ENCODE measurements at places on chromosomes 3 and 15.

DNA sequence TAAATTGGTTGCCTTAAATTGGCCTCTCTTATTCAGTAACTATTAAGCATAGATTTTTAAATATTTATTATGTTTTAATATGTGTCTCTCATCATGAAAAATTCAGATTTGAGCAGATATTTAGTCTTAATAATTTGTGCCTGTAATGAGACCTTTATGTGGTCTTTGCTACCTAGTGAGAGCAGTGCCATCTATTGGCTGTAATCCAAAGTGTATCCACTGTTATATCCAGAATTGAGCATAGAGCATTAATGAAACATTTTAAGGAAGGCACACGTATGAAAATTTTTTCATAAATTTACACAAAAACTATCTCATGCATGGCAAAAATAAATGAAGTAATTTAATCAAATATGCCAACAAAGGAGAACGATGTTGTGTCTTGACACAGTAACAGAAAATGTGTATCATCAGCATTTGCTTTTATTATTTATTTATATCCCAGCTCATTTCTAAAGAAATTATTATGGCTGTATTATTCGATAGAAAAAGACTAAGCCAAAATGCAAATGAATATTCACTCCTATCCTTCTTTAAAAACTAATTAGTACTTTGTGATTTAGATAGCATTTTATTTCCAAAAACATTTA, 203.5 kb downstream of the RSRC1 start:
- H3K4me1 ChIP-seq: no peaks in the 10 kb centered on the region
- no peak overlapping the region for H3K4me3 ChIP-seq
- DNase-seq: no peak
- H3K27me3 ChIP-seq: no peaks in the 10 kb centered on the region
- H3K36me3 ChIP-seq: peaks cover 2% of the 10 kb centered on the region

GRCh38 chr3:195129644-195130492, 141.1 kb downstream of the XXYLT1 start:
- peak overlapping the region; percentile 32 for H3K4me3 ChIP-seq
- H3K36me3 ChIP-seq: peaks cover 6% of the 10 kb centered on the region
- DNase-seq: peak; percentile 80
- H3K27ac ChIP-seq: peak overlapping the region; percentile 87
- H3K4me1 ChIP-seq: peaks cover 34% of the 10 kb centered on the region

- DNase-seq: no peak
- no peak overlapping the region for H3K4me3 ChIP-seq
- H3K4me1 ChIP-seq: peaks cover 59% of the 10 kb centered on the region
- H3K27me3 ChIP-seq: no peaks in the 10 kb centered on the region
Measured at GRCh38 chr15:93028111-93028631, 60.8 kb downstream of the RGMA start.

DNA sequence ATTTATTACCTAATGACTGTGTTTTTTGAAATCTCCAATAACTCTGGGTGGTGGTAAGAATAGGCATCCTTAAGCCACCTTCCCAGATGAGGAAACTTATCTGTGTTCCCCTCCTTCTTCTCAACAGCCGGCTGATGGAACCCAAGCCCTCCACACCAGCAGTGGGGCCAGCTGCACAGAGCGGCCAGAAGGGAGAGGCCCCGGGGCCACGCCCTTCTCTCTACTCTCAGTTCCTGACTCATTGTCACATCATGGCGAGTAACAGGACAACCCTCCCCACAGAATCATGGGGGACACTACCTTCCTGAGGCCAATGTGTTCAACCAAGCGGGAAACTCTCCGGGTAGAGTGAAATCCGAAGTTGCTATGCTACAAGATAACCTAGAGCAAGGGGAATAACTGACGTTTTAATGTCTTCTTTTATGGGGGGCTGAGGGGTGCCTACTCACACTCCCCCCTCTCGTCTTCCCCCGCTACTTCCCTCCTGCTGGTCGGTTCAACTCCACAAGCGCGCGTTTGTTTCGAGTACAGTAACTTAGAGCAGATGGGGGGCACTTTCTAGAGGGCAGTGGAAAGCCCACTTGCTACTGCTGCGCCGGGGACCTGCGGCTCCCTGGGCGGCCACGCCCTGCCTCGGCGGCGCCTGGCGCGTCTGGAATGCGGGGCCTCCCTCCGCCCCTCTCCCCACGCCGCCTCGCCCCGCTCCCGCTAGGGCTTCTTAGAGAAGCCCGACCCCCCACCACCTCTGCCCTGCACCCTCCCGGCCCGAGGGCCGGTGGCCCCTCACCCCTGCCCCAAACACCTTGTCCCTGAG, 621 bp downstream of the ANXA2 start:
- peak; percentile 76 for DNase-seq
- H3K4me3 ChIP-seq: peak overlapping the region; percentile 91

DNA sequence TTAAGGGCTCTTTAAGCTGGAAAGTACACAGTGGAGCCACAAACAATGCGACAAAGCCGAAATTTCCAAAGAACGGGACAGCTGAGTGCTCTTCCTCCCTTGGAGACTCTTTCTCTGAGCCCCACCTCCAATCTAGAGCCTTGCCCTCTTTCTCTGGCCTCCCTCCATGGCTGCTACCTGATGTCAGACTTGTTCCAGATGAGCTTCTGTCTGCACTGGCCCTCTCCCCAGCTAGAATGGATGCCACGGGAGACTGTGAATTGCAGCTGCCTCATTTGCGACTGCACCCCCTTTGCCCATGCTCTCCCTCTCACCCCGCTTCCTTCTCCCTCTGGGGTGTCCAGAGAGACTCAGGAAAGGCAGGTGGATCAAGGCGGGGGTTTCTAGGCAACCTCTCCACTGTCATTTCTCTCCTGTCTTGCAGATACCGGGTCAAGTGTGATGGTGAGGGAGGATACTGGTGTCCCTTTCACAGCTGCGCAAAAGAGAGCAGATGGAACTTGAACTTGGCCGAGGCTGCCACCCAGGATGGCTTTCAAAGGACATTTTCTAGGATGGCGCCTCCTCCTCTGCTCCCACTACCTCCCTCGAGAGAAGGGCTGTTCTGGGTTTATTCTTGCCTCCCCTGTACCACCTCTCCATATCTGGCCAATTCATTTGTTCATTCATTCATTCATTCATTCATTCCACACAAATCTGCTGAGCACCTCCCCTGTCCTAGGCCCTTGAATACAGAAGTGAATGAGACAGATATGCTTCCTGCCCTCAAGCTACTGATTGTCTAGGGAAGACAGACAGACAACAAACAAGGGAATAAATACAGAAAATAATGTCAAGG, 12.8 kb downstream of the ATP2B2 start:
- no peaks in the 10 kb centered on the region for H3K36me3 ChIP-seq
- no peaks in the 10 kb centered on the region for H3K4me1 ChIP-seq
- DNase-seq: no peak
- H3K27ac ChIP-seq: no peak overlapping the region
- no peak overlapping the region for H3K4me3 ChIP-seq

DNA sequence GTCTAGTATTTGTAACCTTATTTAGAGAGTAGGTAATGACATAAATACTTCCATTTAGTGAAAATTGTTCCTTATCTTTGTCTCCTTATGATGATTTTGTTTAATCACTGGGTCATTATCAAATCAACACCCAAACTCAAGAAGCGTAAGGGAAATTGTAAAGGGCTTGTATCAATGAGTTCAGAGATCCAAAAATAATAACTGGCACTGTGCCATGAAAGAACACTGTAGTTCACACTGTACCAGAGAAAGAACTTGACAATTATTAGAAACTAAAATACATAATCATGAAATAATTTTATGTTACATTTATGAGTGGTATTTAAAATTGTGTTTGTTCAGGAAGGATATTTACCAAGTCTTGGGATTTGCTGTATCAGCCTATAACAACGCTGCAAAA, 895.4 kb downstream of the FHIT start:
- H3K4me1 ChIP-seq: no peaks in the 10 kb centered on the region
- H3K36me3 ChIP-seq: no peaks in the 10 kb centered on the region
- H3K27ac ChIP-seq: no peak overlapping the region
- no peak for DNase-seq

DNA sequence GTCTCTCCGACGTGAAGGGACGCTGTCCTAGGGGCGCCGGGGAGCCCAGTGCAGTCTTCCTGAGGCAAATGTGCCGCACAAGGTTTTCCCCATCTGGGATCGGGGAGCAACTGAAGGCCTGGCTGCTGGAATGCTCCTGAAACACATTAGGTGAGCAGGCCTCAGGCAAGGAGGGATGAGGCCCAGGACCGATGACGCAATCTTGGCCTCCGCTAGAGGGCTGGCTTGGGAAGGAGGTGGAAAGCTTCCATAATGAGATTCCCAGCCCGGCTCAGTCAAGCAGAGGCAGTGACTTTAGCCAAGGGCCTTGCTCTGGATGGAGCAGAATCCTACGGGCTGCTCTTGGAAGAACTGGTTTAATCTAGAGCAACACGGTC, 50.8 kb downstream of the CPN2 start:
- peaks cover 8% of the 10 kb centered on the region for H3K27me3 ChIP-seq
- no peak for DNase-seq
- peaks cover 7% of the 10 kb centered on the region for H3K4me1 ChIP-seq

GRCh38 chr3:58421004-58421403, 12.6 kb downstream of the PDHB start:
- no peaks in the 10 kb centered on the region for H3K27me3 ChIP-seq
- H3K27ac ChIP-seq: peak overlapping the region; percentile 38
- no peak overlapping the region for H3K4me3 ChIP-seq
- peaks cover 5% of the 10 kb centered on the region for H3K4me1 ChIP-seq
- H3K36me3 ChIP-seq: peaks cover 19% of the 10 kb centered on the region
- no peak for DNase-seq

DNA sequence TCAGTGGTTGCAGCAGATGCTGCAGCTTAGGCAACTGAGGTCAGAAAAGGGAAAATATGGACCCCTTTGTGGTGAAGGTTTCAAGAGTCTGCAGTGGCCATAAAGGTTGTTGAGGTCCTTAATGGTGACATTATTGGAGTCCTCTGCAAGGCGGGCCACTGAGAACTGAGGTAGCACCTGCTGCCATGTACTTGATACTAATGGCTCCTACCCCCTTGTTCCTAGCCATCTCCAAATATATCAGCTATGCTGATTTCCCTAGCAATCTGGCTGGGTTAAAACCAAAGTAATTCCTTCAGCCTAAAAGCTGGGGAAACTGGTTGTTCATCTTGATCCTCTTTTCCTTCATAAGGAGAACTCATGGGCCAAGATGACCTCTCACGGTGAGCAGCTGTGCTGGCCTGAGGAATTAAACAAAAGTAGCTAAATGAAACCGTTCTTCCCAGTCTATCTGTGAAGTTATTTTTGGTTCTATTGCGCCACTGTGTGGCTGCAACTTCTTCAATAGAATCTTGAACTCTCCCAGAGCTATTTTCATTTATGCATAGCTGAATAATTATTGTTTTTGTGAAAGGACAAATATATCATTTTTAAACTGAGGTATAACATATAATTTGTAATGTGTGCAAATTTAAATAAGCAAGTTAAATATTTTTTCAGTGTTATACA, 76.1 kb upstream of the PLSCR4 start:
- H3K4me3 ChIP-seq: no peak overlapping the region
- H3K27me3 ChIP-seq: peaks cover 2% of the 10 kb centered on the region
- H3K4me1 ChIP-seq: no peaks in the 10 kb centered on the region
- peak; percentile 7 for DNase-seq
- no peaks in the 10 kb centered on the region for H3K36me3 ChIP-seq

GRCh38 chr3:143830063-143830462, 18.2 kb downstream of the SLC9A9 start:
- peaks cover 37% of the 10 kb centered on the region for H3K4me1 ChIP-seq
- no peak overlapping the region for H3K4me3 ChIP-seq
- no peak for DNase-seq

DNA sequence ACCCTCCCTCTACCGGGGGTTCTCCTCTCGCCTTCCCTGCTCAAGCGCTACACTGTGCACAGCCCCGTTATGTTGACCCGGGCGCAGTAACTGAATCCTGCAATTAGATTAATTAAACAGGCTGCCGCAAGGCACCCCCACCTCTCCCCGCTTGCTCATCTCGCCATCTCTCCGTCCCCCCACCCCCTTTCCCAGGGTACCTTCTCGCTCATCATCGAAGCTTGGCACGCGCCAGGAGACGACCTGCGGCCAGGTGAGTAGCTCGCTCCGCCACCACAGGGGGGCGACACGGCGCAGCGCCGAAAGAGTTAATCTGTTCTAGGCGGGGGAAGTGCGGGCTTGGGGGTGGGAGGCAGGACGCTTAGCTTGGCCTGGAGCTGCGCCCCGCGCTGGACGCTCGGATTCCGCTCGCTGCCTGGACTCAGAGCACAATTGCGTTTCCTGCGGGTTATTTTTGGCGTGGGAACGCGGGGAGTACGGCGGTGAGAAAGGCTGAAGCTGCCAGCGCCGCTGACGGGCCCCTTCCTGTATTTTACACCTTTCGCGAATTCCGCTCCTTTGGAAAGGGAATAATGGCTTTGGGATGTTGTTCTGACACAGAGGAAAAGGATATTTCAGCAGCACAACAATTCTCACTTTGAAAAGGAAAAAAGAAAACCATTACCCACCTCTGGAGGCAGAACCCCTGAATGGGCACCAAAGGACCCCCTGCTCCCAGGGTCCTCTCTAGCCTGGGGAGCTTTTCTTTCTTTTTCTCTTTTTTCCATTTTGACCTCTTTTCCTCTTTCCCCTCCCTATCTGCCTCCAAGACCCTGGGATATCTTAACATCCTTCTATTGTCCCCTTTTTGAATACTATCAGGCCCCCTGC, 1.5 kb downstream of the DLL4 start:
- no peaks in the 10 kb centered on the region for H3K36me3 ChIP-seq
- peaks cover 52% of the 10 kb centered on the region for H3K27me3 ChIP-seq
- DNase-seq: peak; percentile 66
- H3K27ac ChIP-seq: no peak overlapping the region
- peaks cover 46% of the 10 kb centered on the region for H3K4me1 ChIP-seq

DNA sequence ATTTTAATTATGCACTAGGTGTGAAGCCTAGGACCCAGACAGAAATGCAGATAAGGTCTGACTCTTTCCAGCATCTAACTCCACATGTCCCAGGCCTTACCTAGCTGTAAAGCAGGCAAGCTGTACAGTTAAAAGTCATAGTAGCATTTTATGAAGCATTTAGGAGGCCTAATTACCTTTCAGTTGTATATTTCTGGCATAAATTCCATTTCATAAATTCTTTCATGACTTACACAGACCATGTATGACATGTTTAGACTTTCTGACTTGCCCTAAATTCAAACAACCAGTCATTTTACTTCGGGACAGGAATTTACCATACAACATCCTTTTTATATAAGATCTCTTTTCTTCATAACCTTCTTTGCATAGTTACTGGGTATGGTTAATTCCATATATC, 35.3 kb upstream of the THUMPD3 start:
- H3K36me3 ChIP-seq: peaks cover 1% of the 10 kb centered on the region
- H3K4me1 ChIP-seq: no peaks in the 10 kb centered on the region
- H3K4me3 ChIP-seq: no peak overlapping the region
- no peak for DNase-seq

DNA sequence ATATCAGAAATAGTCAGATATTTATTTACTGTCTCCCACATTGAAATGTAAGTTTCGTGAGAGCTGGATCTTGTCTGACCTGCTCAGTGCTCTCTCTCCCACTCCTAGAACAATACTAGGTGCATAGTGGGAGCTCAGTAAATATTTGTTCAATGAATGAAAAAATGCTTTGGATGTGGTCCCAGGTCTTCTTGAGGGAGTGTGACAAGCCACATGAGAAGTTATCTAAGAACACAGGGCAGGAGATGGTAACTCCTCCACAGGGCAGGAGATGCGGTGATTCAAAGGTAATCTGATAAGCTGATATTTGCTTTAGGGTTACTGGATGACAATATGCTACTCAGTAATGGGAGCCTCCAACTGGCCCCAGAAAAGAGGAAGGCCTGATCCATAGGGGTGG, 25.8 kb upstream of the PLA2G4E start:
- DNase-seq: no peak
- H3K4me1 ChIP-seq: no peaks in the 10 kb centered on the region
- no peaks in the 10 kb centered on the region for H3K36me3 ChIP-seq
- H3K27ac ChIP-seq: no peak overlapping the region
- H3K27me3 ChIP-seq: no peaks in the 10 kb centered on the region
